Muscle of back (tissue), 13 donors: ENCODE measurements at places on chromosomes 1 and 21.

GRCh38 chr1:232856541-232856940, 51.3 kb downstream of the MAP10 start:
- DNase-seq: no peak

- DNase-seq: no peak
Measured at GRCh38 chr21:44477712-44478111, 22.4 kb downstream of the LRRC3 start.

GRCh38 chr1:228891272-228892034, 156.2 kb downstream of the RHOU start:
- no peak for DNase-seq

DNA sequence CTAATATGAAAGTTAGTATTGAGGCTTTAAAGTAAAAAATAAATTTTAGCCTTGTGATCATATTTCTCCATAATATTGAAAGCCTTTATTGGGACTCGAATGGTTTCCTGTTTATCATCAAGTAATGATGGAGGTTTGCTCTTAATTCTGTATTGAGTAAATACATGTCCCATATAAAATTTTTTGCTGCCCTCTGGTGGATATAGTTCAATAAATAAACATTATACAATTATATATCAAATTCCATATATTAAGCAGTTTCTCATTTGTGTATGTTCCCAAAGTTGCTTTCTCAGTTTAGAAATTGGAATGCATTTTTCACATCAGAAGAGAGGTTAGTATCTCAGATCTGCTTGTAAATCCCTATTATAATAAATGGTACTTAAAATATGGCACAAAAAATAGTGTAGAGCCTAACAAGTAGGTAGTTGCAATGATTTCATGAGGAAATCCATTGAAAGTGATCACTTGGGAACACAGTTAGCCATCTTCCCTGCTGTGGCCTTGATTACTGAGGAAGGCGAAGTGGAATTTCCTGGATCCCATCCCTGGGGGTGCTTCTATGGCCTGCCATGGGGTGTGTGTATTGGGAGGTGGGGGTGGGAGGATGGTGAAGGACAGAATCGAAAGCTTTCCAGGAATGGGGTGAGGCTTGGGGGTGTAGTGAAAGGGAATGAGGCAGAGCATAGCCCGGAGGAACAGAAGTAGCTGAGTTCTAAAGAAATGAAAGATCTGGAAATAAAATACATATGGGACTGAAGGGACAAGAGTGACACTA, 84.1 kb upstream of the C21orf91 start:
- peak; percentile 66 for DNase-seq

DNA sequence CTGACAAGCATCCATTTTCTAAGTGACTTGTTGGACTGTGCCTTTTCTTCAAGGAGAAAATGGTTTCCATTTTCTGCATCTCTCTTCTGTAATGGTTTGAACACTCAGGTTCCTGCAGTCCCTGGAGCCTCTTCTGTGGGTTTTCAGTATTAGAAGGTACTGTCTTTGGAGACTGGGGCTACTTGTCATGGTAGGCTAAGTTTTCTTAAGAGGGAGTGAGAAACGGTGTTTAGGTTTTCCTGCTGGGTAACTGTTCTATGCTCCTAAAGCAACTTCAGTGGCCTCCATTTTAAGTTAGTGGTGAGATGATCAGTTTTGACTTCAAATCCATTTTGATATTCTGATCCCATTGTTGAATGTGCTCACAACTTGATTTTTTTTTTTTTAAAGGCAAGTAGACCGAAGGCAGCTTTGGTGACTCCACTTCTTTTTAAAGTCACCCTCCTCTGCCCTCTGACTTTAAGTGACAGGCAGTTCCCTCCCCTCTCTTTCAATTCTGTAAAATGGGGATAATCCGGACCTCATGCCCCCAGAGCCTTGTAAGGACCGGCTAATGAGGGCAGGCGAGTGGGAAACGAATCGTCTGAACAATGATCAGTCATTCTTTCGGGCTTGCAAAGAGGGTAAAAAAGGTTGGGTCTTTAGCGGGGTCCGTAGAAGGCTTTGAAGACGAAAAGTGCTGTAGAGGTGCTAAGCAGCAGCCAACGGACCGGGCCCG, 1.0 kb upstream of the ARID1A start:
- no peak for DNase-seq

GRCh38 chr1:178870944-178871343, at the start of gene ANGPTL1:
Gene ANGPTL1 (minus strand): TSS chr1:178871077. CDS start chr1:178865776, 5,301 bp downstream.
- DNase-seq: peak; percentile 92

GRCh38 chr1:36100376-36100775, 11.7 kb downstream of the ADPRS start:
- DNase-seq: no peak

DNA sequence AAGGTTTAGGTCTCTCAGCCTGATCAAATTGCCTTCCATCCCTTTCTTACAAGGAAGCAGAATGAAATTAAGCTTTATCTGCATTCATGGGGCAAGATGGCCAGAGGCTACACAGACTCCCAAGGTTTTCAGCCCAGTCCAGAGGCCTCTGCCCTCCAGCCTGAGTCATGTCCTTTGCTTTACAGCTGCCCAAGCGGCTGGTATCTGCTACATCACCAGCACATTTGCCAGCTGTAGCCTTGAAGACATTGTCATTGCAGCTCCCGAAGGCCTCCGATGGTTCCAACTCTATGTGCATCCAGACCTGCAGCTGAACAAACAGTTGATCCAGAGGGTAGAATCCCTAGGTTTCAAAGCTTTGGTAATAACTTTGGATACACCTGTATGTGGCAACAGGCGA, 16.0 kb downstream of the HAO2 start:
- no peak for DNase-seq

GRCh38 chr1:212591922-212592321, 16.6 kb upstream of the ATF3 start:
- DNase-seq: no peak

DNA sequence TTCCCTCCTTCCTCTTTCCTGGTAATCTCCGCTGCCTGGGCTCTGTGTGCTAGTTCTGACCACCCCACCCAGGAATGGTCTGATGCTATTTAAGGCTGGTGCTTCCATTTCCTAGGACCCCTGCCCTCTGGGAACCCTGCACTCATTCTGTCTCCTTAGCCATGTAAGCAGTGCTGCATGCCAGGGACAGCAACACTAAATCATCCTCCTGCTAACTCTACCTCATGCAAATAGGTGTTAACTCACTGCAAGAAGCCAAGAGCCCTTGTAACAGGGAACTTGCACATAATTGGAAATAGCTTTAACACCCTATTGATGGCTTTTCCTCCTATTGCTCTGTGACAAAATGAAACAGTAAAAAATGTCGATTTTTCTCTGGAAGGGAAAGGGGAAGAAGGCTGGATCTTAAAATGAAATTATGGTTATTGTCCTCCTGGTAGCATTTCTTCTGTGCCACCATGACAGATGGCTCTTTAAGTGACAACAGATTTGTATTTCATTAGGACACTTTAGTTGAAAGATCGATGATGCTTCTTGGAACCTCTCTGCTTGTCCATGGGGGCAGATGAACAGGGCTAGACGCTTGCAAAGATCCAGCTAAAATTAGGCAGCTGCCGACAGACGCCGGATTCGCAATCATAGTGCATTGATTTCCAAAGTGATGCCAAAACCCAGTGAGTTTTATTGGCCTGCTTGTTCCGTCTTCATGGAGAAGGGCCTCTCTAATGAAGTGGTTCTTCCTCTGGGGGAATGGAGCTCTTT, 551.7 kb downstream of the MATN1 start:
- DNase-seq: no peak

DNA sequence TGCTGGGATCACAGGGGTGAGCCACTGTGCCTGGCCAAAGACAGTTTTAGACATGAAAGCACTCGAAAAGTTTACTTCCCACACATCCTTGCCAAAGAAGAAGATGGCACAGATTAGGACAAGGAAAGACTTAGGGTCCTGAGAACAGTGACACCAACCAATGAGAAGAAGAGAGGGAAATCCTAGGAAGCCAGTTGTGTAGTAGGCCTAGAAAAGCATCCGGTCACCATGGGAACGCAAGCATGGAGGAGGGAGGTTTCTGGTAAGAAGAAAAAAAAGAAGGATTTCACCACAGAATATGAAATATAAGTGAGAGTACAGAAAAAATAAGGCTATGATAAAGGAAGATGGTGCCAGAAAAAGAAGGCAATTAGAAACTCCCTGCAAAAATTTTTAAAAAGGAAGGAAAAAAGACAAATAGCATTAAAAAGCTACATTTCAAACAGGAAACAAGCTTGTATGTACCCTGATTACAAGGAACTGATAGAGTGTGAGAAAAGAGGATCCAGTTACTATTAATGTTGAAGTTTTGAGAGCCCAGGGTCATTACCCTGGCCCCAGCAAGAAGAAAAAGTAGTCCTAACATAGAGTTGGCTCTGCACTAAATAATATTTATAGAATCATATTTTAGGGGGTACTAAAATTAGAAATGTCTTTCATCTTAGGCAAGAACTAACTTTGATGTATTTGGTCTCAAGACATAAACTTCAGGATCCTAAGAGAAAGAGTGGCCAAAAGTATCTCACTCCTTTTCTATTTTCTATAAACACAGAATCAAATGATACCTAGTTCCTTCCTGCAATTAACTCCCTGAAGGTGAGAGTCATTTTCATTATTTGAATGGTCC, 16.1 kb downstream of the DIPK1A start:
- DNase-seq: no peak

DNA sequence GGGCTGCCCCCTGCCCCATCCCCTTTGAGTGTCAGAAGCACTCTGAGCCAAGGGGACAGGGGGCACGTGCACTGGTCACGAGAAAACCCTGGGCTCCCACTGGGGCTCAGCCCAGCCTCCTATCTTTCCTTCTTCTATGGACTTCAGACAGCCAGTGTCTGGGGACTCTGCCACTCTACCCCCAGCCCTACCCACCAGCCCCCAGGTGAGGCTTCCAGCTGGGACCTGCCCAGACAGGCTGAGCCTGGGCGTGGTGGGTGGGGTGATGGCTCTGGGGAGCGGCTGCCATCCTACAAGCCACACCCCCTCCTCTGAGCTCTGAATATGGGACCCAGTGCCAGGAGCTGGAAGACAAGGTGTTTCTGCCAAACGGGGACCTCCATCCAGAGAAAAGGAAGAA, 8.0 kb upstream of the SFN start:
- no peak for DNase-seq

DNA sequence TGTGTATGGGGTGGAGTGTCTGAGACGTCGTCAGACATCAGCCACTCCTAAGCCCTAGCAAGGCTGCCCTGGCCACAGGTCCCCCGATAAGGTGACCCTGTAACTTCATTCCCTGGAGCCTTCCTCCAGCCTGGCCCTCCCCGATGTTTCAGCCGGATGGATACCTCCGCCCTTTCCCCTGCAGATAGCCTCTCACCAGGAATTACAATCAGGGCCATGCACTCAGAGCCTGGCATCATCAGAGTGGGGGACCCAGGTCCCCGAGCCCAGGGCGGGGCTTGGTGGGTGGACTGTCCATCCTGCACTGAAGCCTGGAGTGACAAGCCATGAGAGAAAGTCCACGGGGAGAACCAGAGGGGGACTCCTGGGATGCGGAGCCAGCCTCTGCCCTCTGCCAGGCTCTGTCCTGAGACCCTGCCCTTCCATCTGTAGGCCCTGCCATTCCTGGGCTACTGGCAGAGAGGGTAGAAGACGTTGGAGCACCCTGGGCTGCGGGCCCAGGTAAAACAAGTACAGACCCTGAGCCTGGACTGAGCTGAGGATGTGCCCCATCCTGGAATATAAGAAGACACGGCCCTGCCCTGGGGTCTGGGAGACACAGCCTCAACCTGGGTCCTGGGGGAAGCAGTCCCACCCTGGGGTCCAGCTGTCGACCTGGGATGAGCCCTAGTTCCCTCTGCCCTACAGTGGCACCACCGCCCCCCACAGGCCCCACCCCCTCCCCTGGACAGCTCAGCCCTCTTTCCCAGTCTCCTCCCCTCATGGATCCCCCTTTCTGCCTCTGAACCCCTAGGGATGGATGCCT, 16.8 kb upstream of the ARF1 start:
- no peak for DNase-seq

GRCh38 chr21:45534636-45535331, 7.5 kb downstream of the SLC19A1 start:
- peak; percentile 49 for DNase-seq

- DNase-seq: no peak
Measured at GRCh38 chr1:90558126-90558525, 159.0 kb downstream of the BARHL2 start.

DNA sequence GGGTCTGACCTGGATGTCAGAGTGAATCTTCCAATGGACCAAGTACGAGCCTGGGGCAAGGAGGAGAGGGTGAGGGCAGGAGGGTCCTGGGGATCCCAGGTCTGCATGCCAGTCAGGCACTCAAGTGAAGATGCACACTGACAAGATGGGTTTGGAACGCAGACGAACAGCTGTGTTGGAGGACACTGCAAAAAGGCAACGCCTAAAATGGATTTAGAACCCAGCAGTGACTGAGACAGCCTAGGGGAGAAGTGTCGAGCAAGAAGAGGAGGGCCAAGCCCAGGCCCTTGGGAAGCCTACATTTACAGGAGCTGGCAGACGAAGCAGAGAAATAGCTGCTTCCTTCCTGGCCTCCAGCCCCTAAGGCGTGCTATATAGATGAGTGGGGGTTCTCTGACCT, 25.8 kb downstream of the NOL9 start:
- DNase-seq: no peak

DNA sequence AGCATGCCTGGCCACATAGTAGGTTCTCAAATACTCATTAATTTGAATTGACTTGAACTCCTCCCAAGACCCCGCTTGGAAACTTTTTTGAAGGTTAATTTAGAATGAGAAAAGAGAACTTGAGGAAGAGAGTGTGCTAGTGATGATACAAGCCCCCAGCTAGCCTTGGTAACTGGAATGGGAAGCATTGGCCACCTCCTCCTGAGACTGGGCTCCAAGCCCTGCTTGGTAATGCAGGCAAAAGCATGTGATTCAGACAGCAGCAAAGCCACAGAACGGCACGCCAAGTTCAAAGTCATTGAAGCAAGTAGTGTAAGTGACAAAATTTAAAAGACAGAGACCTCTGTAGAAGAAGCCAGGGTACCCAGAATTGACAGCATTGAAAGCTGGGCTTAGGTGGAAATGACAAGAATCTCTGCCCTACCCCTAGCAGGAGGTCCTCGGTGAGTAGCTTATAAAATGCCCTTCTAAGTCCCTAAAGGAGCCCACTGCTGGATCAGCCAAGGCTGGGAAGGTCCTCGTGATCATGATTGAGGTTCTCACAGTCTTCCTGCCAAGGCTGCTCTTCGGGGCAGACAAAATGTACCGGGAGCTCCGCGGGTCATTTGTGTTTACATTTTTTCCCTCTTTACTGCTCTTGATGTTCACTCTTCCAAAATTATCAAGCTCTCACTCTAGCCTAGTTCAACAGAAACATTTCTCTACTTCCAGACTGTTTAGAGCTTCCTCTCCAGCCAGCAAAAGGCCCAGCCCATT, 99.4 kb downstream of the TSEN15 start:
- DNase-seq: no peak

- DNase-seq: peak; percentile 49
Measured at GRCh38 chr1:45205011-45205909, 1.1 kb downstream of the ZSWIM5 start.

- DNase-seq: no peak
Measured at GRCh38 chr1:233386336-233386735, 58.8 kb downstream of the MAP3K21 start.
